ENCODE measurements at places on chromosomes 2 and 18. TPM values are rescaled to one million over a fixed set of nuclear protein-coding genes. Genes with fewer than 3 reads are reported as not detected.

The RFTN2 gene
- total RNA-seq = 3.6 TPM

The GALNT14 gene
- total RNA-seq = 0.17 TPM

The KIAA2012 gene
- not detected for total RNA-seq

The GAD1 gene
- total RNA-seq = 0.09 TPM

The FBXO48 gene
- total RNA-seq = 0.32 TPM

The DQX1 gene
- 0.16 TPM for total RNA-seq

The SLC9A4 gene
- total RNA-seq = not detected

The MYL12B gene
- 398 TPM for total RNA-seq

Data from bronchial smooth muscle cell (primary cell).